ENCODE measurements at places on chromosomes 4 and X. TPM values are rescaled to one million over a fixed set of nuclear protein-coding genes. Genes with fewer than 3 reads are reported as not detected.

DNA sequence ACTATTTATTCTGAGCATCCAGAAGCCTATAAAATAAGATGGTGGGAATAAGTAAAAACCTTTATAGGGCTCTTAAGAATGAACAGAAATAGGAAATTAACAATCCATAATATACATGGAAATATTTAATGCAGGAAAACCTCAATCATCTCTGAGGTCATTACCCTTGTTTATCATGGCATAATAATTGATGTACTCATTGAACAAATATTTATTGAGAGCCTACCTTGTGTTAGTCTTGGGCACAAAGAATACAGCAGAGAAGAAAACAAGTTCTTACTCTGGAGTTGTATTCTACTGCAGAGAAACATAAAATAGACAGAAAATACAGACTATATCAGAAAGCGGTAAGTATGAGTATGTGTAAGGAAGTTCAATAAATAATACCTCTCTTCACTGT lies 167.2 kb downstream of the COX18 start:
- DNase-seq, result no peak

DNA sequence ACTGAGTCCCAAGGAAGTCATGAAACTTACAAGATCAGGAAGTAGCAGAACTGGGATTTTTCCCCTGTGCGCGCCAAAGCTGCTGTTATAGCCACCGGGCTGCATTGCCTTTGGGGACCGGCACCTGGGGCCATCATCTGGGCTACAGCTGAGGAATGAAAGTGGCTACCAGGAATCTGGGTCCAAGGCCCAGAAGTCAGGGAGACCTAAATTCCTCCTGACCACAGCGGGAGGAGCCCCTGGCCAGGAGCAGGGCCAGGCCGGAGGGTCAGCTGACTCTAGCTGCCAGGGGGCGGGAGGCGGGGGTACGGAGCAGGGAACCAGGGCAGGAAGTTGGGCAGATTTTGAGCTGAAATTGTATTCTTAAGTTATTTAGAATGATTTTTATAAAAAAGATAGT lies 242.4 kb downstream of the EVC2 start:
- DNase-seq, result no peak

DNA sequence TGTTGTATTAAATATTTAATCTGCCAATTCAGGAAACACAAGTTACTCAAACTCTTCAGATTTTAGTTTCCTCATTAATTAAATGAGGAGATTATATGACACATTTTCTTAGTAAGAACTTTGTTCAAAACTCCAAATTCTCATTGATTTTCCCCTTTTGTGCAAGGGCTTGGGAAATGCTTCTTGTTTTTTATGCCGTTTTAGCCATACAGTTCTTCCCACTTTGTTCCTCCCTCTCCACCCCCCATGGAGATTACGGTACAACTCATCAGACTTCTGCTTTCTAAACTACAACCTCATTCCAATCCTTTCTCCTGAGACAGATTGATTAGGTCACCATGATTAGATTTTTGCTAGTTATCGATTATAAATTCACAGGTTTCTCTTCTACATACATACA lies 10.9 kb upstream of the BBS7 start:
- DNase-seq, result no peak

DNA sequence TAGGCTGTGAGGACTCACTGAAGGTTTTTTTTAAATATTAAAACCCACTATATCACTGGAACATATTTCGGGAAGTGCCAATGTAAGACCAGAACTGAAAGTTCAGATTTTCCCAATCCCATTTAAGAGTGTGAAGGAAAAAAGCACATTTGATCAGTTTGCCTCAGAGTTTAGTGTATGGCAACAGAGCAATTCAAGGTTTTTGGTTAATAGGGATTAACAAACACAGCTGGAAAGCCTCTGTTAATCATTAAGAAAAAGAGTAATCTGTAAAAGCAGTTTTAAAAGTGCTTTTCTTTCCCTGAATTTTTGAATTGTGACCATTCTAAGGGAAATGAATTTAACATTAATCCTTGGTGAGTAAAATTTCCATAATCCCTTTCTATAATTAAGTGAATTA lies 60.4 kb downstream of the NPY5R start:
- DNase-seq, result no peak

- DNase-seq, result no peak
Measured at GRCh38 chr4:2924765-2925301, 38.4 kb downstream of the NOP14 start.

- DNase-seq, result peak; percentile 40
Measured at GRCh38 chr4:147479786-147480185, 1.1 kb upstream of the EDNRA start.

- DNase-seq, result no peak
Measured at GRCh38 chr4:13617801-13618200, 9.7 kb downstream of the BOD1L1 start.

- peak; percentile 64 for DNase-seq
Measured at GRCh38 chrX:53435997-53436396, 1.8 kb upstream of the HSD17B10 start.

- no peak for DNase-seq
Measured at GRCh38 chr4:108453366-108453765, 167.0 kb upstream of the RPL34 start.

- no peak for DNase-seq
Measured at GRCh38 chrX:39157796-39158195, 356.5 kb downstream of the MID1IP1 start.

- DNase-seq, result no peak
Measured at GRCh38 chr4:83771113-83771705, 235.3 kb downstream of the GPAT3 start.

DNA sequence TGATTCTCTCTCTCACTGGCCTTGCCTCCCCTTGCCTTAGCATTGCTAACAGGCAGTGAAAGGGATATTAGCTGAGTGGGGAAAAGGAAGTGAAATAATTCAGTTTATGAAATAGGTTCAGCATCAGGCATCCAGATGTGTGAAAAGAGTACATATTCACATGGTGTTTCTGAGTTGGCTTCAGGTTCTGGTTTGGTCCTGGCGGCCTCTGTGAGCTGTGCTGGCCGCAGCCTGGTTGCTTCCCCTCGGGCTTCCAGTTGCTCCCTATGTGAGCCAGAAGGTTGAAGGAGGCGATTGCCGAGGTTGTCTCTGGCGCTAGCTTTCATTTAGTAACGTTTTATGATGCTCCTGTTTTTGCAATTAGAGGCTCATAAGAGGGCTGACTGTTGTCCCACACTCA lies 99.1 kb upstream of the TLR2 start:
- DNase-seq, result no peak

DNA sequence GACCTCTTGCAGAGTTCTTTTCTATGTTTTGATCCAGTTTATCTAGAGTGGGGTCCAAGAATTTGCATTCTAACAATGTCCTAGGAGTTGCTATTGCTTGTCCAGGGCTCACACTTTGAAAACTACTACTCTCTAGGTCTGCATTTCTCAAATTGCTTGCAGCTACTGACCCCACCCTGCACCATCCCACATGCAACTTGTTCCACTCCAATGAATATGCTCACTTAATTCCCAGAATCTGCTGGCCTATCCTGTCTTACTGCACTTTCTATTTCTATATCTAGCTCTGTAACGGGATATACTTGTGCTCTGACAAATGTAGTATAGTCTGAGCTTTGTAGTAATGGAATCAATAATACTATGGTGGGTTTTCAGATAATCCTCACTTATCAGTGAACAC lies 570.3 kb downstream of the IQCM start:
- DNase-seq, result no peak

DNA sequence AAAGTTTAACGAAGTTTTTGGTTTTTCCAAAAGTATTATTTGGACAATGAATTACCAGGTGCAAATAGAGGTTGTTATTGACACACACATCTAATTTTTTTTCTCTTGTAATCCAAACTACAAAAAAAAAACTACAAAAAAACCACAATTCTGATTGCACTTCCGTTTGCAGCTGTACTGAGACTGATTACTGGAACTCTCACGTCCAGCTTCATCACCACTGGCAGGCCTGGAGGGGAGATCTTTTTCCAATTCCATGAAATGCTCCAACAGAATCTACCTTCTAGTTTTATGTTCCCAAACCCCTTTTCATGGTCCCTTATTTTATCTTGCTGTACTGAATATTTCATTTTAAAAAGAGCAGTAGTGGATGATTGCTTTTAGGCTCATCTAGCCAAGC lies 1118.3 kb downstream of the C4orf33 start:
- DNase-seq, result no peak

GRCh38 chr4:86910820-86911684 lies 18.8 kb upstream of the C4orf36 start:
- no peak for DNase-seq

GRCh38 chr4:7007944-7008343 lies 35.2 kb upstream of the TADA2B start:
- no peak for DNase-seq

- no peak for DNase-seq
Measured at GRCh38 chr4:37586194-37586593, 100.0 kb downstream of the RELL1 start.

GRCh38 chrX:74922922-74923543 lies 2.2 kb downstream of the NEXMIF start:
- DNase-seq, result no peak

DNA sequence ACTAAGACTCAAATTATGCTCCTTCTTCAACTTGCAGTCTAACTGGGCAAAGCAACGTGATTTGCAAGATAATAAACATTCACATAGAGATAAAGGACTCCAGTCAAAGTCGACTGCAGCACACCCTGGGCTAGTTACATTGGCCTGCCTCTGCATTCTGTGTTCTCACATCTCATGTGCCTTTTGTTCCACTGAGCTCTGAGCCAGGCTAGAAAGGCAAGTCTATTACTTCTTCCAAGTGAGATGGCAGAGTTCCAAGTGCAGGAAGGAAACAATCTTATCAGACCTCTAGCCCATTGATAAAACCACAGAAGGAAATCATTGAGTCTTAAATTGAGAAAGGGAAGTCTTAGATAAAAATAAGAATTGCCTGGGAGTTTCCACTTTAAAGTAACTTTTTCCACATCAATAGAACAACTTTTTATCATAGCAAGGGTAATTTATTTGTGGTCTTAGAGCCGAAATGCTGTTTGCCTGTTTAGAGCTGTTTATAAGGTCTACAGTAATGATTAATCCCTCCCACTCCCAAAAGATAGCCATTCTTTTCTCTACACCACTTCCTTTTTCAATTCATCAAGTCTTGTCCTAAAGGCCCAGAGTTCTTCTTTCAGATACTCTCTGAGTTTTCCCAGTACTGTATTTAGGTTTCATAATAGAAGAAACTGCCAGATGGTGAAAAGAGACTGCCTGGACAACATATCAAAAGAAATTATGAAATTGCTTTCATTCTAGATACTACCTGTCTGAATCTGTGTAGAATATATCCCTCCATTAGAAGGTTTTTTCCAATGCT lies 200.2 kb downstream of the GUCY2F start:
- DNase-seq, result no peak

DNA sequence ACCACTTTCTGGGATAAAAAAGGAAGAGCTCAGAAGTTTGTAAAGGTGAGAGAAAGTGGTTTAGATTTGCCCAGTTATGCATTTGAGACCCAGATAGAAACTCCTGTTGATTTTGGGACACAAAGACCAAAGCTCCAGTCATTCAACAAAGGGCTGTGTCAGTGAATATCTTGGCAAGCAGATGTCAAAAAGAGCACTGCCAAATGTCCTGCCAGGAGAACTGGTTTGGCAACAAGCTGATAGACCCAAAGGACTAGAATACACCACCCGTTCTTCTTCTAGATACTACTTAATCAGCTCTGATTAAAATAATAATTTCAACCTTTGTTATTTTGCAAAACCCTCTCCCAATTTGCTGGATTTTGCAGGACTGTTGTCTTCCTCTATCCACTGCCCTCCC lies 121.4 kb downstream of the NHS start:
- DNase-seq, result no peak

The FRAS1 gene
- 0.16 TPM for polyA plus RNA-seq

The ARHGAP10 gene
- 37.1 TPM for polyA plus RNA-seq

The DCX gene
- polyA plus RNA-seq, result 0.04 TPM

The KLF8 gene
- 16.8 TPM for polyA plus RNA-seq

Measured in ovary (tissue), 10 donors.